Endothelial cell (in vitro differentiated cells): ENCODE measurements at places on chromosomes 2 and 18. TPM values are rescaled to one million over a fixed set of nuclear protein-coding genes. Genes with fewer than 3 reads are reported as not detected.

DNA sequence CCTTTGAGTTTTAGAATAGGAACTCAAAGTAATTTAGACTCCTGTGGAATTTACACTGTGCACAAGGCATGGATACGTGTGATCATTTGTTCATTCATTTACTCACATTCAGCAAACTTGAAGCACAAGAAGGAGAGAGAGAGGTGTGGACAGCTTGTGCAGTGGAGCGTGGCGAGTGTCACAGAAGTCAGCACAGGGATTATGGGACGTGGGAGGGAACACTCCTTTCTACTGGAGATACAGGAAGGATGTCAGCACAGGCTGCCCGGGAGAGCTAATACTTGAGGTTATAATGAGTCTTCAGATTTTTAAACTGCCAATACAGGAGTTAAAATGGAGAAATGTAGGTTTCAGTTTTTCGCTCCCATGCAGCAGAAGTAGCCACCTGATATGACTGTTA is 7.0 kb downstream of the FAM228A start:
- DNase-seq: no peak
- no peak overlapping the region for H3K27ac ChIP-seq
- H3K27me3 ChIP-seq: no peaks in the 10 kb centered on the region
- peaks cover 3% of the 10 kb centered on the region for H3K4me1 ChIP-seq

DNA sequence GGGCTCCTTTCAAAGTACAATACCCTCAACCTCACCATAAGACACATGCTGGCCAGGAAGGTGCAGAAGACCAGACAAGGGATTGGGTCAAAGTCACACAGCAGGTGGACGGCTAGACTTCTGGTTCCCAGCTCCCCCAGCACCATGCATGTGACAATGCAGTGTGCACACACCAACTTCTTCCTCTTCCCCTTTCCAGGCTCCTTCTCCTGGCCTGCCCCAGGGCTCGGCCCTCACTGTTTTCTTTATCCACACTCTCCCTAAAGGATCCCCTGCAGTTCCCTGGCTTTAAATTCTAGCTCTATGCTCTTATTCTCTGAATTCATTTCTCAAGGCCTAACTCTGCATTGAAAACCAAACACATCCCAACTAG is 82.3 kb downstream of the LOXHD1 start:
- no peak for DNase-seq
- H3K36me3 ChIP-seq: no peaks in the 10 kb centered on the region
- no peak overlapping the region for H3K27ac ChIP-seq
- no peaks in the 10 kb centered on the region for H3K4me1 ChIP-seq
- peaks cover 8% of the 10 kb centered on the region for H3K27me3 ChIP-seq

DNA sequence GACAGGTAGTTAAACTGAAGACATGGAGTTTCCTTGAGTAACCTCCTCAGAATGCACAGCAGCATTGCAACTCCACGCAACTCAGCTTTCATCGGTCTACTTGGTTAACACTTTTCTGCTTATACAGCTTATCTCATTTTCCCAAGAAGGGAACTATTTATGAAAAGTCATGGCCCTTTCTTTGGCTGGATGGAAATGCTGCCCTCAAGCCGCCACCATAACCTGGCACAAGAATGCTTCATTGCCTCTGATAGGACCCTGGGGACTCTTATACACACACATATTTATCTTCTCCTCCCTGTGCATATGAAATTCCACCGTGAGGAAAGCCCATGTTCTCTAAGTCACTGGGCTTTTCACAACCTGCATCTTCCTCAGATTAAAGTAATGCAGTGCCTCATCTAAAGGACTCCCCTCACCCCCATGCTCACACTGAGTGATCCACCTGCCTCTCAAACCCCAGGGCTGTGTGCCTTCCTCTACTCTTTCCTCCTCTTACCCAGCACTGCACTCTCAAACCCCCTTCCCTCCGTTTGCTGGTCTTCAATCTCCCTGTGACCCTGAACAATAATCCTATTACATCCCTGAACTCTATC is 192.0 kb upstream of the HNRNPA3 start:
- H3K27me3 ChIP-seq: no peaks in the 10 kb centered on the region
- H3K27ac ChIP-seq: no peak overlapping the region
- no peak for DNase-seq
- no peak overlapping the region for H3K4me3 ChIP-seq
- no peaks in the 10 kb centered on the region for H3K4me1 ChIP-seq
- H3K36me3 ChIP-seq: no peaks in the 10 kb centered on the region

DNA sequence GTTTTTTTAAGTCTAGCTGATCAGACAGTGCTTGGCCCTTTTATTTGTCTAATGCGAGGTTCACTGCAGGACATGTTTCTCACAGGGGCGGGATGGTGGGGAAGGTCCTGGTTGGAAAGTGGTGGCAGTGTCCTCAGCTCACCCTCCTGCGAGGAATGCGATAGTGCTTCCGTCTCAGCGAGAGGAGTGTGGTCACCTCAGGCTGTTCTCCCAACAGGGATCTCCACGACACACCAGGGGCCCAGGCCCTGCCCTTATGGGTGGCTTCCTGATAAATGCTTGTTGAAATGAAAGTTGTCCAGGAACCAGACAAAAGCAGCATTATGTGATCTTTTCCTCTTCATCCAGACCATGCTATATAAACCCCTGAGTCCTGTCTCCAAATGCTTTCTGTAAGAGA is 70.1 kb downstream of the BOLA3 start:
- peaks cover 2% of the 10 kb centered on the region for H3K27me3 ChIP-seq
- DNase-seq: no peak
- no peak overlapping the region for H3K4me3 ChIP-seq
- peaks cover 3% of the 10 kb centered on the region for H3K4me1 ChIP-seq
- peaks cover 27% of the 10 kb centered on the region for H3K36me3 ChIP-seq

DNA sequence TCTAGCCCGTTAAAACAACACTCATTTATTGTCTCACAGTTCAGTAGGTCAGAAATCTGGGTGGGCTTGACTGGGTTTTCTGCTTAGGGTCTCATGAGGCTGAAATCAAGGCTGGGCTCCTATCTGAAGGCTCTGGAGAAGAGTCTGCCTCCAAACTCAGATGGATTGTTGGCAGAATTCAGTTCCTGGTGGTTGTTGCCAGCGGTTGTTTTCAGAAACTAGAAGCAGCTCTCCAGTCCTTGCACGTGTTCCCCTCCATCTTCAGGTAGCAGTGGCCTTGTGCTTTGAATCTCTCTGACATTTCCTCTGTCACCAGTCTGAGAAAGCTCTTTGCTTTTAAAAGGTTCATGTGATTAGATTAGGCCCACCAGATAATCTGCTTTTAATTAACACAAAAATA is 20.1 kb upstream of the FN1 start:
- no peak overlapping the region for H3K27ac ChIP-seq
- no peaks in the 10 kb centered on the region for H3K27me3 ChIP-seq

GRCh38 chr2:143205106-143205764 is 76.0 kb downstream of the ARHGAP15 start:
- no peaks in the 10 kb centered on the region for H3K4me1 ChIP-seq
- H3K36me3 ChIP-seq: no peaks in the 10 kb centered on the region
- no peak overlapping the region for H3K4me3 ChIP-seq
- DNase-seq: no peak

DNA sequence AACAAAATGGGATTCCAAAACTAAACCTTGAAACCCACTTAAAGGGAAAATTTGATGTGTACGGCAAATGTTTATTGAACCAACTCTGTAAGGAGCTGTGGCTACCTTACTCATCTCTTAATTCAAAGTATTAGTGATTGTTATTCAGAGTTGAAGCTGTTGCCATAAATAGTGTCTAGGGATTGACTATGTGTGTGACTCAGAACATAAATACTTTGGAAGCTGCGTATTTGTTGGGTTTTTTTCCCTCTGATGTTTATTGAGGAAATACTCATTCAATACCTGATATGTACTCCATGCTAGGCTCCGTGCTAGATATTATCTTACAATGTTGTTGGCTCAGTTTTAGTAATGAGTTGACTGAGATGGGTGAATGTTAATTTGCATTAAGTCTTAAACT is 90.4 kb downstream of the PTRHD1 start:
- H3K36me3 ChIP-seq: peaks cover 11% of the 10 kb centered on the region
- H3K27me3 ChIP-seq: no peaks in the 10 kb centered on the region
- no peak overlapping the region for H3K27ac ChIP-seq
- no peak overlapping the region for H3K4me3 ChIP-seq
- no peak for DNase-seq
- no peaks in the 10 kb centered on the region for H3K4me1 ChIP-seq

- H3K36me3 ChIP-seq: no peaks in the 10 kb centered on the region
- H3K27me3 ChIP-seq: no peaks in the 10 kb centered on the region
- no peaks in the 10 kb centered on the region for H3K4me1 ChIP-seq
- no peak overlapping the region for H3K4me3 ChIP-seq
- DNase-seq: peak; percentile 65
Measured at GRCh38 chr2:41791523-41791922, 256.3 kb upstream of the PKDCC start.

DNA sequence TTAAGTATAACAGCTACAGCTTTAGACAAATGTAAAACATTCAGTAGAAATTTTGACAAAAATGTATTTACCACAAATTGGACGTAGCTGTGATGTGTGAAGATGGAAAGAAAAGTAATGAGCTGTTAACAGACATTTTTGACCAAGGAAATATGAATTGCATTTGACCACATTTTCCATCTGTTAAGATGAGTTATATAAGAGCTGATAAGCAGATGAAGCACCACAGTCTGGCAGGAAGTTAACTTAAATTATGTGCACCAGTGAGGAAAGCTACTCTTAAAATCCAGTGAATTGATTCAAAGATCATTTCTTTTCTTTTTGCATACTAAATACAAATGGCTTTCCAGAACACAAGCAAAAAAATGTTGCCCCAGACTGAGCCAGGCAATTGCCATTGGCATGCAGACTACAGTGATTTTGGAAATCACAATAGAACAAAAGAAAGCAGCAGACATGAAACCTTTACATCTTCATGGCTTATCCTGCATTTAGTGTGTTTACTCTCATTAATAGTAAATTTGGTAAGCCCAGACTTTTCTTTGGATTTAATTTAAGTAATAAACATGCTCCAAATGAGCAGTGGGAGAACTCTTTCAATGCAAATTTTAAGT is 493.7 kb downstream of the TMX3 start:
- no peaks in the 10 kb centered on the region for H3K27me3 ChIP-seq
- H3K36me3 ChIP-seq: no peaks in the 10 kb centered on the region
- H3K4me1 ChIP-seq: no peaks in the 10 kb centered on the region
- H3K4me3 ChIP-seq: no peak overlapping the region
- H3K27ac ChIP-seq: no peak overlapping the region
- no peak for DNase-seq

GRCh38 chr2:1283020-1283801 is 130.1 kb upstream of the TPO start:
- H3K4me3 ChIP-seq: no peak overlapping the region
- H3K4me1 ChIP-seq: no peaks in the 10 kb centered on the region
- no peak overlapping the region for H3K27ac ChIP-seq
- peaks cover 2% of the 10 kb centered on the region for H3K27me3 ChIP-seq
- DNase-seq: no peak
- H3K36me3 ChIP-seq: no peaks in the 10 kb centered on the region

- no peaks in the 10 kb centered on the region for H3K4me1 ChIP-seq
- no peak overlapping the region for H3K4me3 ChIP-seq
- no peaks in the 10 kb centered on the region for H3K36me3 ChIP-seq
- H3K27ac ChIP-seq: no peak overlapping the region
- no peak for DNase-seq
- no peaks in the 10 kb centered on the region for H3K27me3 ChIP-seq
Measured at GRCh38 chr2:26864226-26864625, 16.3 kb downstream of the DPYSL5 start.

- peaks cover 4% of the 10 kb centered on the region for H3K27me3 ChIP-seq
- no peak for DNase-seq
- no peaks in the 10 kb centered on the region for H3K4me1 ChIP-seq
- no peak overlapping the region for H3K27ac ChIP-seq
- no peaks in the 10 kb centered on the region for H3K36me3 ChIP-seq
Measured at GRCh38 chr2:215729985-215730620, 283.2 kb downstream of the MREG start.

GRCh38 chr18:53567929-53568574 is 656.4 kb downstream of the MBD2 start:
- no peak overlapping the region for H3K27ac ChIP-seq
- no peaks in the 10 kb centered on the region for H3K27me3 ChIP-seq
- DNase-seq: peak; percentile 18
- no peaks in the 10 kb centered on the region for H3K4me1 ChIP-seq
- H3K36me3 ChIP-seq: no peaks in the 10 kb centered on the region

GRCh38 chr2:85434696-85435095 is 16.2 kb downstream of the SH2D6 start:
- no peaks in the 10 kb centered on the region for H3K36me3 ChIP-seq
- DNase-seq: no peak
- no peak overlapping the region for H3K4me3 ChIP-seq

DNA sequence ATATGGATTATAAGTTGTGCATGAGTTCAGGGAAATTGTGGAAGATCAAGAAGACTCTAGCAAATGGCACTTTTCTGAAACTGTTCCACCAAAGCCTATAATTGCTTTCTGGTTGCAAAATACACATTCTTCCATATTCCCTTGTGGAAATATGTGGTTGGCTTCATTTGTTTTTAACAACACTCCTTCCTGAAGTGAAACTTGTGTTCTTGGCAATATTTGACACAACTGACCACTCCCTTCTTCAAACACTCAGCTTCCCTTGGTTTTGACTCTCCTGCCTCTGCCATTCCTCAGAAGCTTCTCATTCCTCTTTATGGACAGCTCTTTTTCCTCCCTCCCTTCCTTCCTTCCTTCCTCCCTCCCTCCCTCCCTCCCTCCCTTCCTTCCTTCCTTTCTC is 192.3 kb downstream of the PMAIP1 start:
- DNase-seq: no peak
- no peaks in the 10 kb centered on the region for H3K27me3 ChIP-seq
- H3K4me1 ChIP-seq: no peaks in the 10 kb centered on the region
- H3K4me3 ChIP-seq: no peak overlapping the region

DNA sequence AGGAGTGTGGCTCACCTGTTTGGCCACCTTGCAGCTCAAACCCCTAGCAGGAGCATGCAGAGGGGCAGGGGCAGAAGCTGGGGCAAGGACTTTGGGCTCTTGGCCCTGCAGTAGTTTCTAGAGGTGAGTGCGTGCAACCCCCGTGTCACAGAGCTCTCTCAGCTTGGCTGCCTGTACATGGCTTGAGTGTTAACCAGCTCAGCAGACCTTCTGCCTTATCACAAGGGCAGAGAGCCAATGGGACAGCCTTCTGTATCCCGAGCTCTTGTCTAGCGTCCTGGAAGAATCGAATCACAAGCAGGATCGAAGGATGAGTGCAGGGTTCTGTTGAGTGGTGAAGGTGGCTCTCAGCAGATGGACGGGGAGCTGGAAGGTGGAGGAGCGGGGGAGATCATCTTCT is 120.3 kb upstream of the TMEM18 start:
- no peak for DNase-seq
- H3K27ac ChIP-seq: no peak overlapping the region
- peaks cover 3% of the 10 kb centered on the region for H3K36me3 ChIP-seq

The SLC8A1 gene
- 0.80 TPM for total RNA-seq

The HNMT gene
- 4.6 TPM for total RNA-seq

The TDRD15 gene
- total RNA-seq: 0.05 TPM

The SPHKAP gene
- 0.05 TPM for total RNA-seq

The DUSP19 gene
- 2.4 TPM for total RNA-seq

The RAB17 gene
- 1.5 TPM for total RNA-seq

The BCL11A gene
- 9.6 TPM for total RNA-seq

The ANKRD29 gene
- total RNA-seq: not detected

The TMEM163 gene
- total RNA-seq: 150 TPM

The SULT1C2 gene
- 0.85 TPM for total RNA-seq

The RTP5 gene
- not detected for total RNA-seq
